ENCODE measurements at places on chromosomes 12 and 14.

- DNase-seq = no peak
These were observed 174.9 kb downstream of the KTN1 start for GRCh38 chr14:55754871-55755270.

- DNase-seq = peak; percentile 34
These were observed 222.5 kb upstream of the RTL1 start for GRCh38 chr14:101125719-101126651.

- no peak for DNase-seq
These were observed 313.5 kb downstream of the ALG10 start for GRCh38 chr12:34335819-34336262.

DNA sequence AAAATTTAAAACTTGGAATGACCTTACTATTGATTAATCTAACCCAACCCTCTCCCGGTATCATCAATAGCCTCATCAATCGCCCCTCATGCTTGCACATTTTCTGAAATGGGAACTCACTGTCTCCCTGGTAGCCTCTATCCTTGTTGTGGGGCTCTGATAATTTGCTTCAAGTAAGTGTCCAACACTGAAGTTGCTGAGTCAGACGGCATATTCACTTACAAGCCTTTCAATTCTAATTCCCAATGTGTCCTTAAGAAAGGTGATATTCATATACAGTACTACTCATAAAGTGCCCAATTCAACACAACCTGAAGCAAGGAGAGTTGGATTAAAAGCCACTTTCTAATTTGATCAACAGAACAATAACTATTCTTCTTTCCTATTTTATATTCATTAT is 1146.1 kb upstream of the TMEM132C start:
- DNase-seq = no peak

DNA sequence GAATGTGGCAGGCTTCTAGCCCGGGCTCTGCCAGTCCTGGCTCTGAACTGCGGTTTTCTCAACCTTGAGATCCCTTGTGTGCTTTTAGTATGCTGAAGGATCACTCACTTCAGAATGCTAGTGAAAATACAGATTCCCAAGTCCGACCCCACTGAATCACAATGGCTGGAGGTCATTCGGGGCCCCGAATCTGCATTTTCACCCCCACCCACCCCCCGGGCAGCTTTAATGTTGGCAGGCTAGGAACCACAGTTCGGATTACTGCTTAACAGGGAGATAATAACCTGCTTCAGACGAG is 573 bp upstream of the SUSD6 start:
- DNase-seq = no peak

DNA sequence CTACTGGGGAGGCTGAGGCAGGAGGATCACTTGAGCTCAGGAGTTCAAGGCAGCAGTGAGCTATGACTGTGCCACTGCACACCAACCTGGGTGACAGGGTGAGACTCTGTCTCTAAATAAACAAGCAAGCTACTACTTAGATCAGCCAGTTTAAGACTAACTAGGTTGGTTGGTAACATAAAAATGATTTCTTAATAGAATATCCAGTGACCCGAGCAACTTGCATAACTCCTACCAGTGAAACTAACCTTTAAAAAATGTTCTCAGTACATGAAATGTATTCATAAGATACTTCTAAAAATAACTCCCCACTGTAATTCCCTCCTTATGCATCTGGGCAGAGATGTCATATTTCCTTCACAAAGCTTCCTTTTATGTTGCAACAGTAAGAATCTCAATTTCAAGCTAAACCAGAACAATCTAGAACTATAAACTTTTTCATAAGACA is 15.9 kb downstream of the TAOK3 start:
- peak; percentile 94 for DNase-seq

DNA sequence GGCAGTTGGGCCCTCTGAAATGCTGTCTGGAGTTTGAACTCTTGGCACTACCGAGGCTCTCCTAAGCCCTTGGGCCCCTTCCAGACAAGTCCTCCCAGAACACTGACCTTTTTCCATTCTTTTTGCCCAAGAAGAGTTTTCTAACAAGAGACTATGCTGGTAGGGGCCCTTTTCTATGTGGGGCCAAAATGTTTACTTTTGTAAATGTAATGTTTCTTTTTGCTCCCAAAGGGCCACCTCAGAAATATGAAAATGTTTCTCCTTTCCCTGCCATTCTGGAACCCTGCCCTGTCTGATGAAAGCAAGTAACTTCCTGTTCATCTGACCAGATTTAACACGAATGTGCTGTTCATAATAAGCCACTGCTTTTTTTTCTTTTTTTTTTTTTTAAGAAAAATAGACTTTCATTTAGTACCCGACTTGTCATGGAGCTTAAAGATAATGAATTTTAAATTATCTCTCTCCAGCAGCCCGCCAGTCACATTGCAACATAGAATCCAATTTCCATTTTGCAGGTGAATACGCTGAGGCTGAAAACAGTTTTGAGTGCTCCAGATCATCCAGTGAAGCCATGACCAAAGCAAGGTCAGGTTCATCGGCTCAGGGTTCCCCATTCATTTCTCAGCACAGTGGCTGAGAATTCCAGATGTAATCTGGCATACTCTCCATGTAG is 169.9 kb downstream of the DPF3 start:
- no peak for DNase-seq

- DNase-seq = no peak
These were observed 3.7 kb downstream of the LETMD1 start for GRCh38 chr12:51051787-51052186.

DNA sequence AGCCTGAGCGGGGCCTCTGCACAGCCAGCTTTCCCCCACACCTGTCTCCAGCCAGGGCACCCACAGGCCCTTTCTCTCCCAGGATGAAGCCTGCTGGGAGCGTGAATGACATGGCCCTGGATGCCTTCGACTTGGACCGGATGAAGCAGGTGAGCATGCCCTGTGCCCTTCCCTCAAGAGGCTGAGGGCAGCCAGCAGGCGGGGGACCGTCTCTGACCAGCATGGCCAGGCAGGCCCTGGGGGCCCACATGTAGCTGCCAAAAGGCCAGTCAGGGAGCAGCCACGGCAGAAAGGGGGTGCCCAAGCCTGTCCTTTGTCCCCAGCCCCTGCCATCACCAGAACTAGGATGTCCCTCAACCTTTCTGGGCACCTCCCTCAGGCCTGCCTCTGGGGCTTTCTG is 18.3 kb downstream of the DEGS2 start:
- no peak for DNase-seq

GRCh38 chr12:112839386-112839972 is 47.9 kb downstream of the RPH3A start:
- no peak for DNase-seq

DNA sequence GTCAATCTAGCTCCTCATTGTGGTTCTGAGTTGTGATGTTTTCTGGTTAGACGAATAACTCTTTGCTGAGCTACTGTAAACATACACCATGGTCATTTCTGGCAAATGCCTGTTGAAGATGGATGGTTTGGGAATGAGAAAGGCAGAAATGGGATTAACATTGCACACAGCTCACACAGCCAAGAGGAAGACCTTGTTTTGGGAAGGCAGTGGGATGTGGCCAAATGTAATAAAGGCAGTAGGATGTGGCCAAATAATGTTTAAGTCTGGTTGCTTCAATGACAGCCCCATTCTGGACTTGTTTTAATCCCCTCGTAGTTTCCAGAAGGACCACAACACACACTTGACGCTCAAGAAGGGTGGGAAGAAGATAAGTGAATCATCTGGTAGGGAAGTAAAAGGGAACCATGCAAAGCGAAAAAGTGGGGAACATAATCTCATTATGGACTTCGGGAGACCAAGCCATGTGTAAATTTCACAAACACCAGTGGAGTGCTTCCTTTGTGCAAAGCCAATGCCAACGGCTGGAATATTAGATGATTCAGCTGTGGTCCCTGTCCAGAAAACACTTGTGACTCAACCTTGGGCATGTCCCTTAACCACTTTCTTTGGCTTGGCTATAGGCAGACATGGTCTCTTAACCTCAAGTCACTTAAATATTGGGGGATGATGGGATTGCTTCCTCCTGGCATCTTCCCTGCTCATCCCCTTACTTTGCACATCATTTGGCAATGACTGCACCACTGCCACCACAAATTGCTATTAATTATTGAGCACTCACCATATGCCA is 284.4 kb upstream of the CRY1 start:
- DNase-seq = no peak

DNA sequence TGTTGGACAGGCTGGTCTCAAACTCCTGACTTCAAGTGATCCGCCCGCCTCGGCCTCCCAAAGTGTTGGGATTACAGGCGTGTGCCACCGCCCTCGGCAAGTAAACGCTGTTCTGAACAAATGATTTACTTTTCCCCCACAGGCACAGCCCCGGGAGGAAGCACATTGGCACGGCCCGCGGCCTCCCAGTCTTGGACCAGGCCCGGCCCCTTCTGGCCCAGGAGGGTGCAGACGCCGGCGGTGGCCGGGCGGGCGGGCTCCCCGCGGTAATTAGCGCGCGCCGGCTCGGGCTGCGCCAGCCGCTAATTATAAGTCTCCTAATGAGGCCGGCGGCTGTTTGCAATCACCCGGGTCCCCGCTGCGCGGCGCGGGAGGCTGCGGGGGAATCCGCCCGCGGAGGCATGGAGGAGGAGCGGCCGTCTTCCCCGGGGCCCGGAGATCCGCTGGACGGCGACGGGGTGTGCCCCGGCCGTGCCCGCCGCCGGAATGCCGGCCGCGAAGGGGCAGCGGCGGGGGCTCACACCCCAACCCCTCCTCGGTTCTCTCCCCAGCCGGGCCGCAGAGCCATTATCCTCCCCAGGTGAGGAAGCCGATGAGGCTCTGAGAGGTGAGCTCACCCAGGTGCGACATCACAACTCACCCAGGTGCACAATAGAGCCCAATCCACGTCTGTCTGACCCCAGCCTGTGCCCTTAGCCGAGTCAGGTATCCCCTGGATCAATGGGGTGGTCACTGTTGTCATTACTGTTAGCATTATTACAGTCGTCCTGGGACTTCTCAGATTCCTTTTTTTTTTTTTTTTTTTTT is 3.3 kb upstream of the POP5 start:
- DNase-seq = peak; percentile 92

- DNase-seq = no peak
These were observed 77.0 kb downstream of the BICD1 start for GRCh38 chr12:32183650-32184049.

GRCh38 chr14:67387195-67387594 is 24.8 kb downstream of the PLEK2 start:
- no peak for DNase-seq

DNA sequence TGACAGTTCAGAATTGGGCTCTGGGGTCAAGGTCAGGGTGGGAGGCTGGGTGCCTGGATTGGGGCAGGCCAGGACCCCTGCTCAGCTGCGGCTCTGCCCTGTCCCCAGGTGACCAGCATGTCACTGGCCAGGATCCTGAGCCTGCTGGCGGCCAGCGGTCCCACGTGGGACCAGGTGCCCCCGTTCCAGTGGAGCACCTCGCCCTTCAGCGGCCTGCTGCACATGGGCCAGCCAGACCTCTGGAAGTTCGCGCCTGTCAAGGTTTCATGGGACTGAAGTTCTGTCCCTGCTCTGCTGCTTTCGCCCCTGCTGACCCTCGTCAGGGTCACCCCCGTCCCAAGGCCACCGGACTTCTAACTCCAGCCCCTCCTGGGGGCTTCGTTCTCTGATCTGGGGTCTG is 15.3 kb downstream of the SDS start:
- no peak for DNase-seq

DNA sequence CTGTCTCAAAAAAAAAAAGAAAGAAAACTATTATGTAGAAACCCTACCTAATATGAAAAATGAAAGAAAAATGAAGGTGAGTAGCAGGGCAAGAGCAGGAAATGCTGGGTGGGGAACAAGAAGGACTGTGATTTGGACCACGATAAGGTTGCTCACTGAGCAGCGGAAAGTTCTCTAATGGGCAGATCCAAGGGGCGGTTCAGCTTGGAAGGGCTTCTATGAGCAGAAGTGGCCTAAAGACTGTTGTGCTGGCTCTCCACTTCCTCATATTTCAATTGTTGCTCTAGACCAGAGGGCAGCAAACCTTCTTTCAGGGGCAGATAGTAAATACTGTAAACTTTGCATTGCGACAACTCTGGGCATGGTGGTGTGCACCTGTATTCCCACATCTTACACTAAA is 16.3 kb upstream of the NFYB start:
- DNase-seq = no peak

DNA sequence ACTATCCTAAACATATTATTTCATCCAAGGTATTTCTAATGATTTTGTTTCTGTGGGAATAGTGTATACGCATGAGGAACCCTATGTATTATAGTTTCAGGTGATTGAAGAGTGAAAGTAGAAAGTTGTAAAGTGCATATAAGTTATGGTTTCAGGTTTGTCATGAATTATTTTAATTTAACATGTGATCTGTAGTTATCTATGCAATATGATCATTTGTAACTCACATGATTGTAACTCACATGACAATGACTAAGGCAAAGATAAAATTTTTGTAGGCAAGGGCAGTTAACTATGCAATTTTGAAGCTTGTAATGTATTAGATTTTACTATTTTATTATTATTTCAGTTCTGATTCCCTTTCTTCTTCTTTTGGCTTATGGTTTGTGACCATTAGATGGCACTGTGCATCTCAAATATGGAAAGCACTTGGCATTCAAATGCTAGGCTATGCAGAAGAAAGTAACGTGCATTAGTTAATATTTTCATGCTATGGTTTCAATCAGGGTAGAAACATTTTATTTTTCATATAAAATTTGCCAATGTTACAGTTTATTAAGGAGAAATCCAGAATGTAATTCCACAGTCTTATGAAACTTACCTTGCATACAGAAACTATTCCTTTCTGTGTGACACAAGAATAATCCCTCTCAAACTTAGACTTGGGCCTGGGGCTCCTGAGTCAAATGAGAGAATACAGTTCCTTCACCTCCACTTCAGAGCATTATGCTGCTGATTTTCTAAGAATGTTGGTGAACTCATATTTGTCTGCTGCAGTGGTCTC is 15.8 kb upstream of the TMEM30B start:
- DNase-seq = no peak

DNA sequence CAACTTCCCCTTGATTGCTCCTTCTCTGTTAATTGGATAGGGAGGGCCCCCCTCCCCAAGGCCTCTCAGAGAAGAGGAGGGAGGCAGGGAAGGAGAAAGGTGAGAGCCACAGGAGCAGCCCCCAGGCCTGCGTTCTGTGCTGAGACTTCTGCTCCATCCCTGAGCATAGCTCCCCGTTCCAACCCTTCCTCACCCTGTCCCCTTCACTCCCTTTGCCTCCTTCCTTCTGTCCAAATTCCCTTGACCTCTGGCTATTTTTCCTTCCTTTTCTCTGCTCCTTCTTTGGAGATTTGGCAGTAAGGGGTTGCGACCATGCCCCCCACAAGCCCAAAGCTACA is 788 bp upstream of the ASIC1 start:
- DNase-seq = peak; percentile 56

DNA sequence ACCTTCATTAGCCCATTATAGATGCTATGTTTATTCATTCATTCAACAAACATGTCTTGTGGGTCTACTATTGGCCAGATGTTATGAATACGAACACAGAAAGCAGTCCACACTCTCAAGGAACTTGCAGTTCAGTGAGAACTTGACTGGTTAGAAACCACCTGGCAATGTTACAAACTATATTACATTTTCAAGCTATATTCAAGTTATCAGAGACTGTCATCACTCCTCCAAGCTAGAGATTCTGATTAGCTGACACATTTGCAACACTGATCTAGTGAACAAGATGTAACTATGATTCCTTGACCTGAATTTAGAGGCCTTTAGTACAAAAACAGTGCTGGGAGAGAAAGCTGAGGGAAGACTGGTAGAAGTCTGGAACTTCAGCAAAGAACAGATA is 170.7 kb upstream of the EEA1 start:
- no peak for DNase-seq
